ENCODE measurements at places on chromosomes 5 and 9. TPM values are rescaled to one million over a fixed set of nuclear protein-coding genes. Genes with fewer than 3 reads are reported as not detected.

DNA sequence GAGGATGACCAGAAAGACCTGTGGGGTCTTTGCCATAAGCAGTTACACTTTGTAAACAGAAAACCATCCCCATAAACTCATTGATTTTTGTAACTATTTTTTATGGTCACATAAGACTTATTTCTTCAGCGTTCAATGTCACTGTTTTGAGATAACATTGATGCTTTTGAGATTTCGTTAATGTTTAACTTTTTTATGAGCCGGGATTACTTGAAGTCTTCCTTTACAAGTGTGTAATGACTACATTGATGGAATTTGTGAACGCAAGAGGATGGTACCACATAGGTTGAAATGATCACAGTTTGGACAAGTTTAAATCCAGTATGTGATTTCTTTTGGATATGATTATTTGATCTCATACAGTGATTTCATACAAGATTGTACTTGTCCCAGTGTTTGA, 1.8 kb downstream of the SLC12A2 start:
- peaks cover 32% of the 10 kb centered on the region for H3K4me1 ChIP-seq
- no peak for DNase-seq
- no peaks in the 10 kb centered on the region for H3K36me3 ChIP-seq
- H3K27ac ChIP-seq, result no peak overlapping the region

Gene LHFPL2
- total RNA-seq, result 0.84 TPM

DNA sequence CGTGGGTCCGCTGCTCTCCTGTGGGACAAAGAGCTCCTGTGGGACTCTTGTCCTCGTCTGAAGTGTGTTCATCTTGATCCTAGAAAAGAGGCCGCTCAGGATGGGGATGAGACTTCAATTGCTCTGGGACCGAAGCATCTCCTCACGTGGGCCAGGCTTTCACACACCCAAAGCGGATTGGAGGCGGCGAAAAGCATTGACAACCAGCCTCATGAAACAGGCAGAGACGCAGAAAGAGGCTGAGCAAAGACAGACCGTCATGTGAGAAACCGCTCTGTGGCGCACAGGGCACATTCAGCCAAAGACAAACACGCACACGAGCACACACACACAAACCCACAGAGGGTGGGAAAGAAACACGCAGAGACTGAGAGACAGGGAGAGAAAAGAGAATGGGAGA, 479.5 kb downstream of the SPATA31A7 start:
- no peaks in the 10 kb centered on the region for H3K36me3 ChIP-seq
- H3K27me3 ChIP-seq, result no peaks in the 10 kb centered on the region
- no peak overlapping the region for H3K27ac ChIP-seq
- no peaks in the 10 kb centered on the region for H3K4me1 ChIP-seq

DNA sequence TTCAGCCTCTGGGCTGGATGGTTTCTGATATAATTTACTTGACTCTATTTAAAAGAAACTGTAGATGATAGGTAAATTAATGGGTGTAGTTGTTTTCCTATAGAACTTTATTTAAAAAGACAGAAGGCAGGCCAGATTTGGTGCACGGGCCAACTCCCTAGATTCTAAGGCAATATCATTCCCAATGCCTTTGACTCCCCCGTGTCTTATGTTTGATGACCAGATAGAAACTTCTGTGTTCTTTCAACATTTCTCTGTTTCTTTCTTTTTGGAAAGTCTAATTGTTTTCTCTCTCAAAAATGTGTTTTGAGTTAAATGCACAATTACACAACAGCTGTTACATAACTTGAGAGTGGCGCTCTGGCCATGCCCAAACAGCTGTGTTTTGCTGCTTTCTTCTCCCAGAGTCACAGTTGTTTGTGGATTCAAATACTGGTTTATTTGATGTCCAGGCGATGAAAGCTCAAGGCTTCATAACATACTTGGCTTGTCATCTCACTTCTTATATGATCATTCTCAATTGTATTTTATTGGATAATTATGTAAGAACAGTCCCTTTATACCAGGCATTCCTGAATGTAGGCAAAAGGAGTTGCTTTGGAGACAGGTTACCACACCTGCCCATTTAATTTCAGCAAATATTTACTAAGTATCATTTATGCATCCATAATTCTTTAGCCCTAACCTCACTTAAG, 1.7 kb upstream of the ALDH1A1 start:
- H3K36me3 ChIP-seq, result no peaks in the 10 kb centered on the region
- no peak overlapping the region for H3K4me3 ChIP-seq
- H3K27me3 ChIP-seq, result no peaks in the 10 kb centered on the region
- DNase-seq, result no peak
- no peak overlapping the region for H3K27ac ChIP-seq
- H3K4me1 ChIP-seq, result no peaks in the 10 kb centered on the region

Gene COL23A1
- total RNA-seq, result 0.28 TPM

DNA sequence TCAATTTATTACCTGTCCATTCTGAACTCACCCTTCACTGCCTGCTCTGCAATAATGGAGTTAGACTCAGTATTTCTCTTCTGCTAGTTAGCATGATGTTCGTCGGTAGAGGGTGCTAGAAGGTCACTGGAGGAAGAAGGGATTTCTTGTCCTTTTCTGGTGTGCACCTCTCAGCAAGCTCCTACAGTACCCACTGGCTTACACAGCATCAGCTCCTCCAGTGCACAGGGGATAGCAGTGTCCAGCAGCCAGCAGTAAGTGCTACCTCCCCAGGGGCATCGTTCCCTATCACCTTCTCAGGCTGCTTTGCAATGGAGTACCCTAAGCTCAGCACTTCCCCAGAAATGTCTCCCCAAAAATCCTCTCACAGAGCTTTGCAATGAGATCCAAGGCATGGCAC, 45.9 kb upstream of the APC start:
- H3K4me1 ChIP-seq, result no peaks in the 10 kb centered on the region
- H3K36me3 ChIP-seq, result no peaks in the 10 kb centered on the region
- H3K27ac ChIP-seq, result no peak overlapping the region

Measured in CD8-positive, alpha-beta memory T cell (primary cell).